ENCODE measurements at places on chromosomes 12 and 14. TPM values are rescaled to one million over a fixed set of nuclear protein-coding genes. Genes with fewer than 3 reads are reported as not detected.

Gene SPTB
- 0.22 TPM for total RNA-seq

Gene SLC25A47
- total RNA-seq, result not detected

Gene ETFBKMT
- 3.1 TPM for total RNA-seq

Gene RERGL
- not detected for total RNA-seq

Gene ST8SIA1
- total RNA-seq, result under 0.01 TPM

Gene GDF3
- total RNA-seq, result not detected

Gene ITGB7
- under 0.01 TPM for total RNA-seq

Gene CCDC184
- total RNA-seq, result 0.29 TPM

Gene BEST3
- total RNA-seq, result 0.43 TPM

Gene PLEKHG7
- not detected for total RNA-seq

Gene DNAL1
- 10.3 TPM for total RNA-seq

Gene ALX1
- not detected for total RNA-seq

Gene ART4
- total RNA-seq, result under 0.01 TPM

Gene CIDEB
- 0.22 TPM for total RNA-seq

Gene REM2
- not detected for total RNA-seq

Gene FAM90A1
- 0.14 TPM for total RNA-seq

Gene PIP4K2C
- 30.6 TPM for total RNA-seq

Gene KRT85
- not detected for total RNA-seq

Gene MYH6
- total RNA-seq, result not detected

Gene PTCSC3
- total RNA-seq, result not detected

Gene NDRG2
- total RNA-seq, result 1.7 TPM

Gene LRR1
- total RNA-seq, result 5.5 TPM

Gene PTPN21
- 14.5 TPM for total RNA-seq

Gene TROAP
- total RNA-seq, result 0.44 TPM

Gene IGF1
- 0.22 TPM for total RNA-seq

Gene PPP1R36
- 1.1 TPM for total RNA-seq

Gene NGB
- total RNA-seq, result not detected

Gene SELPLG
- 2.1 TPM for total RNA-seq

Gene OTOGL
- total RNA-seq, result 0.14 TPM

Gene NANOG
- under 0.01 TPM for total RNA-seq

Gene PIP4P1
- 24.3 TPM for total RNA-seq

Gene KRT77
- total RNA-seq, result not detected

Gene RPS29
- total RNA-seq, result 1,752 TPM

Gene VDR
- 57.3 TPM for total RNA-seq

Gene STAC3
- total RNA-seq, result 0.43 TPM

Gene SPATA7
- total RNA-seq, result 8.5 TPM

Gene RNU6-7
- not detected for total RNA-seq

Gene NTS
- total RNA-seq, result not detected

Gene PTPRO
- total RNA-seq, result 0.72 TPM

Gene FGF23
- not detected for total RNA-seq

Gene C12orf50
- not detected for total RNA-seq

Gene SYNDIG1L
- not detected for total RNA-seq

Gene CLEC4D
- total RNA-seq, result not detected

Gene ANKS1B
- 0.86 TPM for total RNA-seq

Gene RD3L
- not detected for total RNA-seq

Gene HNF1A
- total RNA-seq, result not detected
